ENCODE measurements at places on chromosomes 2 and 18.

- DNase-seq = no peak
Observed at GRCh38 chr2:188473306-188473705, 181.6 kb downstream of the GULP1 start.

GRCh38 chr18:6571239-6571602 lies 156.5 kb upstream of the L3MBTL4 start:
- DNase-seq = no peak

GRCh38 chr2:8310557-8311455 lies 371.1 kb upstream of the ID2 start:
- DNase-seq = no peak

GRCh38 chr2:69952336-69953115 lies 8.9 kb downstream of the ASPRV1 start:
- no peak for DNase-seq

DNA sequence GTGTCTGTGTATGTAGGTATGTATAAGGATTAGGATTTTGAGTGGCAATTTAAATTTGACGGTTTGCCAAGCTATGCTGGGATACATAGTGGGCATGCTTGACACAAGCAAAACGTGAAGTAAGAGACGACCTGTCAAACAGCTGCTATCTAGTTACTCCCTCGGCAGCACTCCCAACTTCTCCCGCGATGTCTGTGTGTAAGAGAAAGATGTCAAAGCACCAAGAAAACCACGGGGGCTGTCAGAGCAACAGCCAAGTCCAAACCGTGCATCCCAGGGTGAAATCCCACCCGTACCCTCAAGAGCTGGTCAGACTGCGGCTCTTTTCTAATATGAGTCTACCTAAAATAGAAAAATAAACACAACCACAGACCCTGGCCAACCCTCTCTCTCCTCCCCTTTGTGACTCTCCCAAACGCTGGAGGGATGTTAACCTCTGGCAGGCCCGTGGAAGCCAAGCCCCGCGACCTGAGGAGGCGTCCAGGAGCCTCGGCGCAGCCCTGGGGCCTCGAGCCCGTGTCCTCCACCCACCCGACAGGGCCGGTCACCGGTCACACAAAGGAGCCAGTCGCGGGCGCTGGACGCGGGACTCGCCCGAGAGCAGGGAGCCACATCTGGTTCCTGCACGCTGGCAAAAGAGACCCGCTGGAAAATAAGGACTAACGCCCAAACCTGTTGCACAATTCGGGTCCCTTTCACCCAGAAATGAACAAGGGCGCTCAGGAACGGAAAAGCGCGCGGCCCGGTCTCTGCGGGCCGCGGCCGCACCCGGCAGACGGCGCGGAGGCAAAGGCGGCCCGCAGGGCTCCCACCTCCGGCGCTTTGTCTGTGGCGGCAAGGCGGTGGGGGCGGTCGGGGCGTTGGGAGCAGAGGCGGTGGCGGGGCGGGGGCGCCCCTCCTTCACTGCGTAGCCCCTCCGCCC lies 925 bp downstream of the SESTD1 start:
- DNase-seq = peak; percentile 73

DNA sequence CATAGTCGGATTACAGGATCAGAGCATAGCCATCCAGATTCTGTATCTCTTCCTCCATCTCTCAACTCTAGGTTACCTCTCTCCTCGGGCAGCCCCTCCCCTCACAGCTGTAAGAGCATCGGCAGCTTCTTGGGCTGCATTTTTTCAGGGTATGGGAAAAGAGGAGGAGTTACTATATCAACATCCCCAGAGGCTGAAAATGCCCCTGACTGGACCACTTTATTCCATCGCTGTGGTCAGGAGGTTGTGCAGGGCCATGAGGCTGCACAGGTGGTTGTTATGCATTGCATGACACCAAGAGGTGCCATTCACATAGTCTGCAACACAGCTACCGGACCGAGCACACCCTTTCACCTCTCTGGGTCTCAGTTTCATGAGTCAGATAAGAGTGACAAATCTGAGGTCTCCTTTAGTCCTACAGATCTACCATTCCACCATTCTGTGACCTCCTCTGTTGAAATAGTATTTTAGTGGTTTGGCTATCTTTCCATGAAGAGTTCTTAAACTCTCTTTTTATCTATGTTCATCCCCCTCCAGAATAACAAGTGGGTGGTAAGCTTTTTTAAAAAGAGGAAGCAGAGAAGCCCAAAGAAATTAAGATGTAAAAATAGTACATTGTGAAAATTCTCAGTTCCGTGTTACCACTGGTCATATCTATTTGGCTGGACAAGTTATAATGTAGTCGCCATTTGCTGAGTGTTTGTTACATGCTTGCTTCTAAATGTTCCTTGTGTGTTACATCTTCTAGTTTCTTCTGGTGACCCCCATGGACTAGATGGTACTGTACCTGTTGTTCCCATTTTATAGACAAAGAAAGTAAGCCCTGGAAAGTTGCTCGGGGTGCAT lies 56.6 kb upstream of the SLC1A4 start:
- no peak for DNase-seq

GRCh38 chr2:42128721-42129486 lies 40.2 kb upstream of the EML4 start:
- DNase-seq = peak; percentile 96

GRCh38 chr2:171210864-171211431 lies 50.3 kb upstream of the TLK1 start:
- DNase-seq = no peak

GRCh38 chr2:2237563-2237962 lies 93.5 kb downstream of the MYT1L start:
- no peak for DNase-seq

DNA sequence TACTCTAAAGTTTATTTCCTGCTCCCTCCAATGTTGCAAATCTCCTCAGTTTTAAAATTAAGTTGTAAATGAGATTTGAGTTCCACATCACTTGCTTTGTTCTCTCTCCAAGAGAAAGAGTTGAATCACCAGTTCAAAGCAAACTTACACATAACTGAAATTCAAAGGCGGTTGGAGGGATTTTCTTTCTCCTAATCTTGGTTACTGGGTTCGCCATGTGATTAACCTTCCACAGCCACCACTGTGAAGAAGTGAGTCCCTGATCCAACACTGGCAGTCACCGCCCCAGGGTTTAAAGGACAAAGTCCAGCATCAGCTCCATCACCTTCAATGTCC lies 247.1 kb downstream of the MYCN start:
- no peak for DNase-seq

DNA sequence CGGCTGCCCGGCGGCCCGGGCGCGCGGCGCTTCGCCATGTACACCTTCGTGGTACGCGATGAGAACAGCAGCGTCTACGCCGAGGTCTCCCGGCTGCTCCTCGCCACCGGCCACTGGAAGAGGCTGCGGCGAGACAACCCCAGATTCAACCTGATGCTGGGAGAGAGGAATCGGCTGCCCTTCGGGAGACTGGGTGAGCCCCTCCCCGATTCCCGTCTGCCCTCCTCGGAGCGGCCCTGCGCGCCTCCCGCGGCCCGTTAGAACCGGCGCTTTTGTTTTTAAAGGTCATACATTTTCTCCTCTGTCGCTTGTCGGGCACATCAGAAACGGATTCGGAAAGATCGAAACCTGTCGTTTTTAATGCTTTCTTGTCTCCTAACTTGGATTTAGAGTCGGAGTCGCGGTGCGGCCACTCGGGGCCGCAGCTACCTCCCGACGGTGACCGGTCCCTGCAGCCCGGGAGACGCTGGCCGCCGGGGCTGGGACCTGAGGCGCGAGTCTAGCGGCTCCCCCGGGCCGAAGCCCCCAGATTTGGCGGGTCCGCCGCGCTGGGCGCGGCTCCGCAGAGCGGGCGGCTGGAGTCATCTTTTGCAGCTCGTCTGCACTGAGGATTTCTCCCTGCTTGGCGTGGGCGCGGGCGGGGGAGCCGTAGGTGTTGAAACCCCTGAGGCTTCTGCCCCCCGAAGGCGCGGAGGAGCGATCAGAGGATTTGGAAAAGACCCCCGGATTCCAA lies 519 bp downstream of the TTL start:
- peak; percentile 32 for DNase-seq

- DNase-seq = no peak
Observed at GRCh38 chr2:240595381-240596079, 9.0 kb downstream of the CAPN10 start.

DNA sequence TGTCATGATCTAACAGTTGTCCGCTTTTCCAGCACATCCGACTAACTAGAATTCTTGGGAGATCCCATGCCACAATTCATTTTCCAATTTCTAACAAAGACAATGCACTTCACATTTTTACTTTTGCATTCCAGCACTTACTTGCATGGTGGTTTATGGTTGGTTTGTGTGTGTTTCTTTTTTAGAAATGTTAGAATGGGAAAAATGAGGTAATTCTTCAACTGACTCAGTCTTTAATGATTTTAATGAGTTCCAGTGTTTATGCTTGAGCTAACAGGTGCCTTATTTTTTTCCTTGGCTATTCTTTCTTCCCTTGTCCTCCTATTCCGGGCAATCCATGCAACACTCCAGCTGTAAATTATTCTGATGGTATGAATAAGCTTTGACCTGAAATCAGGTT lies 46.4 kb downstream of the SLC8A1 start:
- DNase-seq = peak; percentile 41

- no peak for DNase-seq
Observed at GRCh38 chr2:88230911-88231310, 60.8 kb downstream of the THNSL2 start.

- no peak for DNase-seq
Observed at GRCh38 chr2:53941749-53942148, 29.0 kb downstream of the PSME4 start.

GRCh38 chr2:158818511-158818910 lies 23.4 kb downstream of the DAPL1 start:
- peak; percentile 27 for DNase-seq

GRCh38 chr2:128491692-128492244 lies 173.1 kb upstream of the HS6ST1 start:
- no peak for DNase-seq

DNA sequence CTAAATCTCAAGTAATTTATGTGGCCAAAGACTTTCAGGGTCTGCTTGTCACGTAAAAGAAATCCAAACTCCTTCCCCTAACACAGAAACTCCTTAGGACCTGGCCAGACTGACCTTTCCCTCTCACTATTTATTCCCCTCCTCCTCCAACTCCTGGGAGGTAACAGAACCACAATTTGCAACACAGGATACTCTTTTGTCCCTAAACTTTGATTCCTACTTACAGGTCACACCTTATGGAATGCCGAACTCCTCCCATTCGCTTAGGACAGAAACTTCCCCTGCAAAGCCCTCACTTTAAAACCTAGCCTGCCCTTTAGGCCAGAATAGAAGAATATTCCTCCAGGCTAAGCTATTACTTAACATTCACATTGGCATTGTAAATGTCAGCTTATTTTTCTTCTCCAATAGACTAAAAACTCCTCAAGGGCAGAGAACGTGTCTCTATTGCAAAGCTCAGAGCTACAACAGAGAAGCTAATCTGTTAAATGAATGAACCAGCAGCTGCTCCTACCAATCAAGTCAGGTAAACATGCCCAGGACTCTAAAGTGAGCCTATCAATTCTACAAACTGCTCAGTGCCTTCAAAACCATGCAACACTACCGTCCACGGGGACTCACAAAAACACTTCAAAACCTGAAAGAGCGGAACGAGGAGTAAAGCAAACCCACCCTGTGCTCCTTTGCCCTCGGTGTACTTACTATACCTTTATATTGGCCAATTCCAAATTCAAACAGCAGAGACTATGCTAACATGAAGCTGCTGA lies 6.1 kb downstream of the INO80D start:
- DNase-seq = no peak

GRCh38 chr2:112794841-112795240 lies 10.5 kb upstream of the IL1A start:
- no peak for DNase-seq

DNA sequence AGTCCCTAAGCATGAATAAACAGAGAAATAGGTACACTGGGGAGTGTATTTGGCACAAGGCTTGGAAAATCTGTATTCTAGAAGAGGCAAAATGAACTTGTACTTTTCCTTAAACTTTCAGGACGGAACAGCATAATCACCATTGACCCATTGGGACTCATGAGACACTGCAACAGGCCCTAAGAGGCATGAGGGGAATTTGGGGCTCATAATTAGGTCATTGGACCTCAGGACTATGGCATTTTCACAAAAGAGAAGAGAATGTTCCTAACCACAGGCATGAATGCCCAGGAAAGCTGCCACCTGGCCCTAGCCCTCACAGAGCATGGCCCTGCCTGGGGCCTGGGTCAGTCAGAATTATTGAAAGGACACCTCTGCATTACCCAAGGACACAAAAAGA lies 67.9 kb upstream of the PIK3C3 start:
- no peak for DNase-seq

GRCh38 chr18:77030201-77030600 lies 102.4 kb downstream of the MBP start:
- no peak for DNase-seq

DNA sequence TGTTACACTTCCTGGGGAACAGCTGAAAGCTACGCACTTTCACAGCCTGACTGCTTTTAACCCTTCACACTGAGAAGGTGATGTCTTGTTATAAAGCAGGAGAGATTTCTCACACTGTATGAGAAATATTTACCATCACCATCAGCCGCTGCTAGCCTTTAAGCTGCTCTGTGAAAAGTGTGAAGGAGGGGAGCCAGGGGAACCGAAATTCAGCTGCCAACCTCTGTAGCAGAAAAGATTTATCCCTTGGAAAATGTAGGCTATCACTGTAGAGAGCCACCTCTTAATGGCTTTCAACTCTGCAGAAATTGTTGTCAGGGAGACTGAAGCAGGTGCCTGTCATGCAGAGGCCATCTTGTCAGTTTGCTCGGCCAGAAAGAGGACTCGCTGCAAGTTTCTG lies 145.3 kb downstream of the SP3 start:
- no peak for DNase-seq

- peak; percentile 62 for DNase-seq
Observed at GRCh38 chr2:222448748-222449181, 24.4 kb downstream of the SGPP2 start.

GRCh38 chr2:237714690-237715458 lies 83.7 kb upstream of the RBM44 start:
- no peak for DNase-seq

DNA sequence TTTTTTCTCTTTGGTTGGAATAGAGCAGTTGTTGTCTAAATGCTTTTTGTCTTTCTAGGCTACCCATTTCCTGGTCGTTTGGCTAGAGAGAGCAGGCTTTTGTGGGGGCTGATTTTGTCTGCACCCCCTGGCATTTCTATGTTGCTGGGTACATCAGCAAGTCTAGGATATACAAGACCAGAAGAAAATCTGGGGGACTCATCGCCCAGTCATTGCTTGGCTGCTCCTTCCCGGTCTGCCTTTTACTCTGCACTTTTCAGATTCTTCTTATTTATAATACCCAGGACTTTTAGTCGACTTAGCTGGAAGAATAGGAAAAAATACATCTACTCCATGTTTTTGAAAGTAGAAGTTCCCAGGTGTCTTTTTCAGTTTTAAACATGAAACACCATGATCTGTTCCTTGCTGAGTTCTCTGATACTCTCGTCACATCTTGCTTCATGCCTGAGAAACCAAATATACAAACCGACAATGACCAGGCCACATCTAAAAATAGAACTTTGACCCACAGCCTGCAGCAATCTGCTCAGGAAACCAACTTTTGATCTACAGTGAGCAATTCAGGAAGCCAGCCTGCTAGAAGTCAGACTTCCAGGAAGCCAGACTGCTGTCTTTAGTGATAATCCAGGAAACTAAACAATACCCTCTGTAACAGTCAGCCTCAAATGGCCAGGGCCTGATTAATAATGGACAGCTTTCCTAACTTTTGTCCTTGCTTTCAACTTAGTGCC lies 163.8 kb upstream of the MEX3C start:
- DNase-seq = peak; percentile 3

Measured in fibroblast of mammary gland (primary cell).